ENCODE measurements at places on chromosomes 2 and 18.
A peak's percentile ranks its signal among the peaks of the same experiment; 100 is the strongest.

DNA sequence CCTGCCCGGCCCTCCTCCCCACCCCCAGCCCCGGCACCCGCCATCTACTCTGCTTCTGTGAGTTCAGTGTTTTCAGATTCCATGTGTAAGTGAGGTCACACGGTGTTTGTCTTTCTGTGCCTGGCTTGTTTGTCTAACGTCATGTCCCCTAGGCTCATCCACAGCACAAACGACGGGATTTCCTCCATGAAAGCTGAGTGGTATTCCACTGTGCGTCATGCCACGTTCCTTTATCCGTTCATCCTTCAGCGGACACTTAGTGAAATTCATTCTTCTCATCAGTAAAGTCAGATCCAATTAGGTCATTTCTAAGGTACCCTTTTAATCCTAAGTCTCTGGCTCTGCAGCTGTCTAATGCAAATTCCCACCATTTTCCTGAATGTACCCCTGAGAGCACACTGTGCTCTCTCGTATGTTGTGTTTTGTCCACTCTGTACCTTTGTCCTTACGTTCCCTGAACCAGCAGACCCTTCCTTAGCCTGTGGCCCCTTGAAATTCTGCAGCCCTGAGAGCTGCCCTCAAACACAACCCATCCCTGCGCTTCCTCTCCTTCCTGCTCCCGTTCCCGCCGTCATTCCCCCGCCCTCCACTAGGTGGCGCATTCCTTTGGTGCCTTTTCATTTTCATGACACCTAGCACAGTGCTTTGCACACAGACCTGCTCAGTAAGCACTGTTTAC lies 44.1 kb downstream of the TRAPPC12 start:
- peak; percentile 26 for DNase-seq

- no peak for DNase-seq
Observed at GRCh38 chr2:20516646-20517341, 69.9 kb downstream of the RHOB start.

GRCh38 chr18:31538837-31539236 lies 40.9 kb downstream of the DSG2 start:
- DNase-seq, result no peak

DNA sequence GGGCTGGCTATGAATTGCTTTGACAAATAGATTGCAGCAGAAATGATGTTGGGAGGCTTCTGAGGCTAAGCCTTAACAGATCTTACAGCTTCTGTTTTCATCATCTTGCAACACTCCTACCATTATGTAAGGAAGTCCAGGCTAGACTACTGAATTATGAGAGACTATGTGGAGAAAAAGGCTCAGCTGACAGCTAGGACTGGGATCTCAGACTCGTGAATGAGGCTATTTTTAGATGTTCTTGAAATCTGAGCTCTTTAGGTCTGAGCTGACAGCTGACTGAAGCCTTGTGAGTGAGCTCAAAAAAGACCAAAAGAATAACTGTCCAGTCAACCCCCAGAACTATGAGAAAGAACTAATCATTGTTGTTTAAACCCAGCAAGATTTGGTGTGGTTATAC lies 70.3 kb downstream of the VWC2L start:
- DNase-seq, result no peak

DNA sequence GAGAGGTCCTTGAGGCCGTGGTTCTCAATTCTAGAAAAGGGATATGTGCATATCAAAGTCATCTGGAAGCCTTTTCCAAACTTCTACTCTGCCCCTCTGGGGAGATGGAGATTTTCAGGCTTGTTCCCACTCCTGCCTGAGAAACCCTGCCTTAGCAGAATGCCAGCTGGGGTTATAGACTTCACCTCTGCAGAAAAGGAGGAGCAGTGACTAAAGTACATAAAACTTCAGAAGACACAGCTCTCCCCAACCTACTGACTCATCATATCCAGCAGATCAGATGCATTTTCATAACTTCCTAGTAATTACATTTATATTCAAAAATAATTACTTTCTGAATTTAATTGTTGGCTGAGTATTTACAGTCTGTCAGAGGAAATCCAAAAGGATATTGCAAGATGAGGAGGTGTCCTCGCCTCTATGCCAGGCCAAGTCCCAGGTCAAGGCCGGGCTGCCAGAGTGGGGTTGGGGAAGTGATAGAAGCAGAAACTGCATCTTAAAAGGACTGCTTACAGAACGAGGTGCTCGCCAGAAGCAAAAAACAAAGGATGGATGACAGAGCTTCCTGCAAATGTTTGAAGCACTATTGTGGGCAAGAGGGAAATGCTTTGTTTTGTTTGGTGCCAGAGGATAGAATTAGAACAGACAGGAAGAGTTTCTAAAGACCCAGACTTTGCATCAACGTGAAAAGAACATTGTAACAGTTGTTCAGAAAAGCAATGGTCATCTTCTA lies 75.6 kb upstream of the APCDD1 start:
- no peak for DNase-seq

DNA sequence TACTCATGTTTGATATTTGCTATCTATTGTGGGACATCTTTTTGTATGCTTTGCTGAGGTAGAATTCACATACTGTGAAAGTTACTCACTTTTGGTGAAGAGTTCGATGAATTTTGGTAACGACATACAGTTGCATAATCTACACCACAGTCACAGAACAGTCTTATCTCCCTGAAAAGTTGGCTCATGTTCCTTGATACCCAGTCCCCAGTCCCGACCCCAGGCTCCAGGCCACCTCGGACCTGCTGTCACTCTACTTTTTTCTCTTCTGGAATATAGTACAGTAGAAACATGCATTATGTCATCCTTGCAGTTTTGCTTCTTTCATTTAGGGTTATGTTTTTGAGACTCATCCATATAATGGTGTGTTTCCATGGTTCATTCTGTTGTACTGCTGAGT lies 191.7 kb downstream of the FAM210A start:
- no peak for DNase-seq

DNA sequence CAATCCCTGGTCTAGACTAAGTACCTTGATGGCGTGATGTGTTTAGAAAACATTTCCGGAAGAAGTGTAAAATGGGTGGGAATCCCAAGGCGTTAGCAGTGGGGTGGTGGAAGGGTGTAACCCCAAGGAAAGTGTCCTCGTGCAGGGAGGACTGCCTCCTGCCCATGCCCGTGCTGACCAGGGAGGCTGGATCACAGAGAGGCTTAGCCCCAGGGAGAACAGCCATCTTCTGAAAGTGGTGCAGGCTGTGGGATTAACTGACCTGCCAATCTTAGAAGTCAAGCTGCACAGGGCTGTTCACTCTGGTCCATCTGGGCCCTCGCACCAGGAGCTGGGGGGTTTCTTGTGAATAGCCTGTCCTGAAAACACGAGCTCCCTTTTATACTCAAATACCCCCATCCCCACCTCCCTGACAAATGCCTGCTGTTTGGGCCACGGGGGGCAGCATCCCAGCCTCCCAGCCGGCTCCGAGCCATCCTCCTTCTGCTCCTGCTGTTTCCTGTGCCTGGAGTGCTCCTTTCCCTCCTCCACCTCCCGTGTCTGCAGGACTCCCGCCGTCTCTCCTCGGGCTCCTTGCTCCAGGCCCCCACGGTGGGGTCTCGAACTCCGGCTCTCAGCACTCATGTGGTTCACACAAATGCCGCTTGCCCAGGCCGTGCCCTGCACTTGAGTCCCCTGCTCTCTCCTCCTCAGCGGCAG lies 52.1 kb upstream of the PXDN start:
- no peak for DNase-seq

DNA sequence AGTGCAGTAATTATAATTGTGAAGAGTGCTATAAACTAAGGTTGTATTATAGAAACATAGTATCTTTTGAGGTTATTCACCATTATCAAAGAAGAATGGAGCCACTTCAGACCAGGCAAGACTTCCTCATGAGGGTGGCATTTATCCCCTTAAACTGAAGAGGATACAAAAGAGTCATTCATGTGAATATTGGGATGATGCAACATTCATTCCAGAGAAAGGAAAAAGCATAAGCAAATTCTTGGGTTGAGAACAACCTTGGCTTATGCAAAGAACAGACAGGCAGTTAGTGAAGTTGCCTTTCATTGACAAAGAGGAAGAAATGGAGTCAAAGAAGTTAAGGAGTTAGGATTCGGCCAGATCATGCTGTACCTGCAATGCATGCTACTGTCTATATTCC lies 682.5 kb downstream of the MBD2 start:
- DNase-seq, result no peak

GRCh38 chr2:12918138-12918834 lies 201.6 kb downstream of the TRIB2 start:
- no peak for DNase-seq

DNA sequence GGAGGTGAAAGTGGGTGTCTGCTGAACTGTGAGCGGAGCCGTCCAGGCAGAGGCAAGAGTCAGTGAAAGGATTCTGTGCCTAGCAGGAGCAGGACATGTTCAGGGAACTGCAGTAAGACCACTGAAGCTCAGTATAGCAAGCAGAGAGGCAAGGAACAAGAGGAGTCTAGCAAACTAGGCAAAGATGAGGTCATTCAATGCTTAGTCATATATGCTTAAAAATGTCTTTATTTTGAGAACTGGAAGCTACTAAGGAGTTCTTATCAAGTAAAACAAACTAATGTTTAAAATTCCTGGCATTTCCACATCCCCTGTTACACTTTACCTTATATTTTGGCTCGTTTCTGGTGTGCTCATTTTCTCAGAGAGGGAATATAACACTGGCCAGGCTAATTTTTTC lies 913.4 kb downstream of the CBLN2 start:
- no peak for DNase-seq

DNA sequence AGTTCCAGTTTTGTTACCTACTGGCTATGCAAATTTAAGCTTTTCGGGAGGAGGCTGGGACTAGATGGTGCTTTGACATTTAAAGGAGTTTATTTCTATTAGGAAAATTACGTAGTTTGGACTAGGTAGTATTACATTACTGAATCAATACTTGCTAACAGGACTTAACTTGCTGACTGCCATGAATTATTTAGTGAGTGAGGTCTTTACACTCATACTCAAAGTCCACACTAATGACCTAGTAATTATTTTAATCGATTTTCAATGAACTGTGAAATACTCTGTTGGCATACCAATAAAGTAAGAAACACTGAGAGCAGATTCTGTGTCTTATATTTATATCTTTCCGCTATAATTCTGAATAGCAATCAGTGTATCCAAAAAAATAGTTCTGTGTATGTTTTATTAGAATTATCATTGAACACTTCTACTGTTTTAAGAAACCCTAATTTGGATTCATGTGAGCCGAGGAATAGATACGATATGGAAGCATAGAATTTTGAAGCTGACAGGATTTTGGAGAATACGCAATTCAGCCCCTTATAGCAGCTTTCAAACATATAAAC lies 55.0 kb downstream of the CHST9 start:
- DNase-seq, result no peak

DNA sequence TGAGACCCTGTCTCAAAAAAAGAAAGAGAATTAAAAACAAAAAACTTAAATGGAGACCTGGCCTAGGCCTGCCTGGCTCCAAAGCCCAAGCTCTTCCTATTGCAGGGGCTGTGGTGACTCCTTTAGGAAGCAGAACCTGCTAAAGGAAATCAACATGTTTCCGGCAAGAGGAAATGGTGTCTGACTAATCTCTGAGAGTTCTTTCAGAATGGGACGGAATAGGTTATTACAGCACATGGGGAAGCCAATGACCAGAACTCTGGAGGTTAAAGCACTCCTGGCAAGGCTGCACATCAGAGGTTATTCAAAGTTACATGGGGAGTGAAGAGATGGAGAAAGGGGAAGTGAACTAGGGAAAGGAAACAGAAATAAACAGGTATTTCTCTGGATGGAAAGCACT lies 21.4 kb downstream of the KIF3C start:
- DNase-seq, result no peak

DNA sequence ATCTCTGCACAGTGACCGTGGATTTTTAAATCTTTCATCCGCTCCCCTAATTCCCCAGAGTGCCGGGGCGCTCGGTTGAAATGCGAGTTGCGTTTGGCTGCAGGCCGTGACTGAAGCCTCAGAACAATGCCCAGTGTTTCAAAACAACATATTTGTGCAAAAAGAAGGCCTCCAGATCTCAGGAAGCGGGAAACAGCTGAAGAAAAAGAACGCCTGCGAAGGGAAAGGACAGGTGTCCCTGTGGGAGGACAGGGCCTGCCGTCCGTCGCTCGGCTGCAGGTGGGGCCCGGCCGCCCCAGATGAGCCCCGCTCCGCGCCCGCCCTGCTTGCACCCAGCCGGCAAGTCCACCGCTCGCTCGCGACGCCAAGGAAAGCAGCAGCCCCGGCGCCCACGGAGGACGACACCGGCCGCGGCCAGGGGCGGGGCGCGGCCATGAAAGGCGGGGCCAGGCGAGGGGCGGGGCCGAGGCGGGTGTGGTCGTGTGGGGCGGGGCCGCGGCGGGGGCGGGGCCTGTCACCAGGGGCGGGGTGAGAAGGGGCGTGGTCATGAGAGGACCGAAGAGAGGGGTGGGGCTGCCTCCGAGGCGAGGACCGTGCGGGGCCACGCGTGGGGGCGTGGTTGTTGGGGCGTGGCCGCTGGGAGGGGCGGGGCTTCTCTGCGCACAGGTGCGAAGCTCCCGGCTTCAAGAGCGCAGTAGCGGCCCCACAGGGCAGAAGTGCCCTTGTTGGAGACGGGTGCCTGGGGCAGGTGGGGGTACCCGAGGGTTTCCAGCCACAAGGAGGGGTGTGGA lies 17.6 kb upstream of the BOK start:
- peak; percentile 62 for DNase-seq

DNA sequence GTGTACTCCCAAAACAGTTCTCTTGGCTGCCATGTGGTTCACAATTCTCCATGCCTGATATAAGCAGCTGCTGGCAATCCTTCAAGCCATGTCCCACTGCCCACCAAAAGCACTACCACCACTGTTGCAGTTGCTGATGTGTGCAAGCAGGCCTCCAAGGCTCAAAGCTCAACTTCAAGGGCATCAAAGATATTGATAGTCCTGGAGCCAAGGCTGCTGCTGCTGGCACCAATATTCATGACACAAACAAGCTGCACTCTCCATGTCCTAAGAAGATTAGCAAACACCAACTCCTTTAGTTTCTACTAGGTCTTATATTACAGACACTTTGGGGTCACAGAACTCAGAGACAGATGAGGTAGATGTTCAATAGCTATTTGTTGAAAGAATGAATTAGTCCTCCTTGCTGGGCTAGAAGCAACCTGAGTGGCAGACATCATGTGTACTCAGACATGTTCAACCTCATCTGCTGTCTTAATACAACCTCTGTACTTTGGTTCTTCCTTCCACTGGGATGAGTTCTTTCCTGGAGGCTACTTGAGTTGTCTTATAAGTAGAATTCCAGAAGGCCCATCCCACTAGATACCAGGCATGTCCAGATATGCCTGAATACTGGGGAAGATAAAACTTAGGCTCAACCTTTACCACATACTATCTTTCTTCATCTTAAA lies 104.5 kb upstream of the UGP2 start:
- DNase-seq, result no peak

DNA sequence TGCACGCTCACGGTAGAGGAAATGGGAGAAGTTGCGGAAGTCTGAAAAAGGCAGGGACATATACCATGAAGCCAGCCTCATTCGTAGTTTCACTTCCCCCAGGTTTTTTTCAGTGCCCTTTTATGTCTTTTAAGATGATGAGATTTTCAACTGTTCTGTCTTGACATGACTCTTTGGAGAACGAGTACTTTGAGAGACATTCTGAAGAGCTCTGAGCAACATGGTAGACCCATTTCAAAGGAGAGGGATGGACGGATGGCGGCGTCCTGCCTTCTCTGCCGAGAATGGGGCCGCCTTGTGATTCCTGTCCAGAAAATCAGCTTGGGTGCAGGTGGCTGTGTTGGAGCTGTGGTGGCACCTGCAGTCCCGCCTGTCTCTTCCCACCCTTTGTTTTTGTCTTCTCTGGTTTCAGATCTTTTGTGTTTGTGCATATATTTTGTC lies 41.7 kb downstream of the SH3BP4 start:
- DNase-seq, result no peak

Data from T1000 (cell line).